ENCODE measurements at places on chromosomes 16 and 17.

GRCh38 chr17:63358111-63358839 is 87.8 kb downstream of the CYB561 start:
- no peak for DNase-seq
- H3K36me3 ChIP-seq, result peaks cover 40% of the 10 kb centered on the region
- H3K4me1 ChIP-seq, result peaks cover 12% of the 10 kb centered on the region
- peak overlapping the region; percentile 13 for H3K27ac ChIP-seq

- no peaks in the 10 kb centered on the region for H3K27me3 ChIP-seq
- H3K4me1 ChIP-seq, result no peaks in the 10 kb centered on the region
- peak overlapping the region; percentile 17 for H3K4me3 ChIP-seq
- H3K36me3 ChIP-seq, result peaks cover 48% of the 10 kb centered on the region
- no peak for DNase-seq
These were observed 27.4 kb upstream of the MRC2 start for GRCh38 chr17:62599964-62600657.

GRCh38 chr17:21129023-21129681 is 2.4 kb downstream of the DHRS7B start:
- H3K4me3 ChIP-seq, result peak overlapping the region; percentile 50
- H3K27me3 ChIP-seq, result peaks cover 4% of the 10 kb centered on the region
- DNase-seq, result peak; percentile 34
- H3K4me1 ChIP-seq, result peaks cover 35% of the 10 kb centered on the region
- H3K36me3 ChIP-seq, result peaks cover 4% of the 10 kb centered on the region
- H3K27ac ChIP-seq, result no peak overlapping the region

GRCh38 chr16:55559933-55560516 is 6.5 kb upstream of the CAPNS2 start:
- no peak for DNase-seq
- H3K27me3 ChIP-seq, result no peaks in the 10 kb centered on the region
- H3K4me3 ChIP-seq, result no peak overlapping the region
- peaks cover 21% of the 10 kb centered on the region for H3K4me1 ChIP-seq

- no peaks in the 10 kb centered on the region for H3K36me3 ChIP-seq
- no peak overlapping the region for H3K27ac ChIP-seq
- no peak overlapping the region for H3K4me3 ChIP-seq
- peaks cover 9% of the 10 kb centered on the region for H3K4me1 ChIP-seq
- DNase-seq, result peak; percentile 57
These were observed 20.4 kb upstream of the PHB1 start for GRCh38 chr17:49434821-49435670.

- H3K36me3 ChIP-seq, result no peaks in the 10 kb centered on the region
- no peak overlapping the region for H3K4me3 ChIP-seq
- no peak for DNase-seq
- H3K4me1 ChIP-seq, result peaks cover 41% of the 10 kb centered on the region
- peak overlapping the region; percentile 52 for H3K27ac ChIP-seq
These were observed 8.8 kb downstream of the CMTM2 start for GRCh38 chr16:66587881-66588600.

- peaks cover 2% of the 10 kb centered on the region for H3K27me3 ChIP-seq
- H3K4me3 ChIP-seq, result no peak overlapping the region
- H3K36me3 ChIP-seq, result no peaks in the 10 kb centered on the region
- H3K4me1 ChIP-seq, result peaks cover 4% of the 10 kb centered on the region
These were observed 201.9 kb downstream of the SNX29 start for GRCh38 chr16:12178251-12178990.

DNA sequence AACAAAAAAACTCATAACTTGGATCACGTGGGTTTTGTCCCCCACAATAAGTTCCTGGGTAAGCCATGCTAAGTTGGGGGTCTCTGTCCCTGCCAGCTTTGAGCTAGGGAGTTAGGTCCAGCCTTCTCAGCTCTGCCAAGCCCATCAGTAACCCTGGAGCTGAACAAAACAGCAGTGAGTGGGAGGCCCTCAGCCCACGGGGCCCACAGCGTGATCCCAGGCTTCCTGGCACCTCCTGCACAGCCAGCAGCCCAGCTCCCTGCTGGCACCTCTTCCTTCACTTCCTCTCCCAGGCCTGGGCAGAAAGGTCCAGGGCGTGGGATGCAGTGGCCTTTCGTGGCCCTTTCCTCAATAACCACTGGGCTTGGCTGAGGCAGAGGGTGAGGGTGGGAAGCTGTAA is 35.5 kb upstream of the CDC42EP4 start:
- no peak overlapping the region for H3K4me3 ChIP-seq
- peaks cover 3% of the 10 kb centered on the region for H3K4me1 ChIP-seq
- H3K36me3 ChIP-seq, result no peaks in the 10 kb centered on the region
- H3K27ac ChIP-seq, result no peak overlapping the region
- H3K27me3 ChIP-seq, result peaks cover 7% of the 10 kb centered on the region
- DNase-seq, result no peak

- no peak overlapping the region for H3K27ac ChIP-seq
- no peak for DNase-seq
- peaks cover 2% of the 10 kb centered on the region for H3K4me1 ChIP-seq
- H3K4me3 ChIP-seq, result no peak overlapping the region
- H3K27me3 ChIP-seq, result peaks cover 4% of the 10 kb centered on the region
These were observed 58.2 kb downstream of the PLCG2 start for GRCh38 chr16:81837312-81837751.

- H3K27ac ChIP-seq, result no peak overlapping the region
- no peak for DNase-seq
- H3K4me3 ChIP-seq, result no peak overlapping the region
These were observed 4.7 kb downstream of the SOCS3 start for GRCh38 chr17:78355045-78355641.

DNA sequence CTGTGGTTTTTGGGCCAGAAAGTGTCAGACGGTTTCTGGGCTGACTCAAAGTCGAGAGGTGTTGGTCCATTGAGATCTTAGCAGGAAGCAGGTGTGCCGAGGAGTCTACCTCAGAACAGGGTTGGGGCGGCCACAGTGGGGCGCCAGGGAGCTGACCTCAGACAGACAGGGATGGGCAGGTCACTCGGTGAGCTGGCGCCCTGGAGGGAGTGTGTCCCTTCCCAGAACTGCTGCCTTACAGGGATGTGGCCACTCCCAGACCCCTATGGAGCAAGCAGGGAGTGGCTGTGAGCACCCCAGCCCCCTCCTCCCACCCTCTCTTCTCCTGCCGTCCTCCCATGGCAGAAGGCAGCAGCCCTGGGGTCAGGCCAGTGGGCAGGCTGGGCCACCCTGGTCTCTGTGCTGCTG is 14.0 kb upstream of the DPEP1 start:
- H3K4me3 ChIP-seq, result no peak overlapping the region
- DNase-seq, result peak; percentile 72
- H3K27me3 ChIP-seq, result peaks cover 3% of the 10 kb centered on the region
- no peak overlapping the region for H3K27ac ChIP-seq
- peaks cover 5% of the 10 kb centered on the region for H3K4me1 ChIP-seq
- no peaks in the 10 kb centered on the region for H3K36me3 ChIP-seq

DNA sequence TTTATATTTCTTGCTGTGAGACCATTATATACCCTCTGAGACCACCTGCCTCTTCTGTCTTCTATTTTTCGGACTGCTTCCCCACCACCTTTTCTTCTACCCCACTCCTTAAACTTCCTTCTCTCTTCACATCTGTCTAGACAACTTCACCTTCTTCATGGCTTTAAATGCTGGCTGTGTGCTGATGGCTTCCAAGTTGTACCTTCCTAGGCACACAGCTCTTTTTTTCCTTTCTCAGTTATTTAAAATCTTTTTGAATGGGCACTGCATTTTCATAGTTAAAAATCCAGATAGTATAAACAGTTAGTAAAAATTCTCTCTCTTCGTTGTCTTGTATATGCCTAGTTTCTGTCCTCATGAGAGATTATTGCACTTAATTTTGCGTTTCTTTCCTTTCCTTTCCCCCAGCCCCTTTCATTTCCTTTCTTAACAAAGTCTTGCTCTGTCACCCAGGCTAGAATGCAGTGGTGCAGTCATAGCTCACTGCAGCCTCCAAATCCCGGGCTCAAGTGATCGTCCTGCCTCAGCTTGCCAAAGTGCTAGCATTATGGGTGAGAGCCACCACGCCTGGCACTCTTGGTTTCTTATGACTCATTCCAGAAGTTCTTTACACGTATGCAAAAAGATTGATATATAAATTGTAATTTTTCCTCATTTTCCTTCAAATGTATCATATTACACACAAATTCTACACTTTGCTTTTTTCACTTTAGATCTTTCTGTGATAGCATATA is 114.3 kb downstream of the NPIPB5 start:
- H3K4me1 ChIP-seq, result no peaks in the 10 kb centered on the region
- H3K36me3 ChIP-seq, result no peaks in the 10 kb centered on the region
- H3K27ac ChIP-seq, result no peak overlapping the region
- no peaks in the 10 kb centered on the region for H3K27me3 ChIP-seq
- H3K4me3 ChIP-seq, result no peak overlapping the region

DNA sequence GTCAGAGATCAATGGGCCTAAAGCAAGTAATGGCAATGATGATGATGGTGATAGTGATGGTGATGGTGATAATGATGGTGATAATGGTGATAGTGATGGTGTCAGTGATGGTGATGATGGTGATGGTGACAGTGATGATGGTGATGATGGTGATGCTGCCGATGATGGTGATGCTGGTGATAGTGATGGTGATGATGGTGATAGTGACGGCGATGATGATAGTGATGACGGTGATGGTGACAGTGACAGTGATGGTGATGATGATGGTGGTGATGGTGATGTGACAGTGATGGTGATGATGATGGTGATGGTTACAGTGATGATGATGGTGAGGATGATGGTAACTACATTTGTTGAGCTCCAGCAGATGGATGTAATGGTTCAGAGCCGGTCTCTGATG is 30.8 kb upstream of the OR4D1 start:
- no peak overlapping the region for H3K4me3 ChIP-seq
- H3K27ac ChIP-seq, result no peak overlapping the region
- no peaks in the 10 kb centered on the region for H3K4me1 ChIP-seq
- H3K36me3 ChIP-seq, result no peaks in the 10 kb centered on the region
- no peak for DNase-seq

GRCh38 chr16:55512941-55513340 is 4.1 kb downstream of the LPCAT2 start:
- no peak for DNase-seq
- H3K36me3 ChIP-seq, result peaks cover 26% of the 10 kb centered on the region
- peaks cover 3% of the 10 kb centered on the region for H3K27me3 ChIP-seq
- no peak overlapping the region for H3K27ac ChIP-seq
- H3K4me1 ChIP-seq, result peaks cover 9% of the 10 kb centered on the region

DNA sequence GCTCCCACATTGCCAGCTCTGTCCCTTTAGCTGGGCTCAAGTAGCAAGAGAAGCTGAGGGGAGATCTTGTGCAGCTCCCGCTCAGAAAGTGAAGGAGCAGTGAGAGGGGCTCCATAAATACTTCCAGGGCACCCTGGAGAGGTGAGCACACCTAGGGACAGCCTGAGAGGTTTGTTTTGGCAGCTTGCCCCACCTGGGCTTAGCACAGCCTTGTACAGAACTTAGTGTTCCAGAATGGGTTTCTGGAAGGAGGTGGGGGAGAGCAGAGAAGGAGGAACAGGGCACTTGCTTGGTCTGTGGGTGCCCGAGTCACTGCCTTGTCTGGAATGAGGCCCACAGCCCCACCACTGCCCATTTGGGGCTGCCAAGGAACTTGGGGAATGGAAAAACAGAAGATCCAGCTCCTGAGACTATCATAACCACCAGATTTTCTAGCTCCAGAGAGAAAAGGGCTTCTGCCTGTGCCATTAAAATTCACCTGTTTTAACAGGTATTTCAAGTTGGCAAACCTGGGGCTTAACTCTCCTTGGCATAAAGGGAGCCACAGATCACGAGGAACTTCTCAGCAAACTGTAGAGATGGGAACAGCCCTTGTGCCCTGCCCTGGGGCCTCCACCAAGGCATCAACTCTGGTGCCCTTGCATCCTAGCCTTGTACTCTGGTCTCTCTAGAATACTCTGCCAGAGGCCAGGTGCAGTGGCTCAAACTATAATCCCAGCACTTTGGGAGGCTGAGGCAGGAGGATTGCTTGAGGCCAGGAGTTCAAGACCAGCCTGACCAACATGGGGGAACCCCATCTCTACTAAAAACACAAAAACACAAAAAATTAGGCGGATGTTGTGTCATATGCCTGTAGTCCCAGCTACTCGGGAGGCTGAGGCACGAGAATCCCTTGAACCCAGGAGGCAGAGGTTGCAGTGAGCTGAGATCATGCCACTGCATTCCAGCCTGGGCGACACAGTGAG is 1.9 kb downstream of the PRR15L start:
- H3K27me3 ChIP-seq, result peaks cover 6% of the 10 kb centered on the region
- no peak overlapping the region for H3K27ac ChIP-seq
- no peak for DNase-seq
- H3K4me3 ChIP-seq, result no peak overlapping the region

- H3K36me3 ChIP-seq, result no peaks in the 10 kb centered on the region
- H3K27me3 ChIP-seq, result peaks cover 2% of the 10 kb centered on the region
- H3K4me3 ChIP-seq, result no peak overlapping the region
- no peak for DNase-seq
- H3K4me1 ChIP-seq, result peaks cover 8% of the 10 kb centered on the region
These were observed 64.8 kb downstream of the TUBD1 start for GRCh38 chr17:59827721-59828477.

DNA sequence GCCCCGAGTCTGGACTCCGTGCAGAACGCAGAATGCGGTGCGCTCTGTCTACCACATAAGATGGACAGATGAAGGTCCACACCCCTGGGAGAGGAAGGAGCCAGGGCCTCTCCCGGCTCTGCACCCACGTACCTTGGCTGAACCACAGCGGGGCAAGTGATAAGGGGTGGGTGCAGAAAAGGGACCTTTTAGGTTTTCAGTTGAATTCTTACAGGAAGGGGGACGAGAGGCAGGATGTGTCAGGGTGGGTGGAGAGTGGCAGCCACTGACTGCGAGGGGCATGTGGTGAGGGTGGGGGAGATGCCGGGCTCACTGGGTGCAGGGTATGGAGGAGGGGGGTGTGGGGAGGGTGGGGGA is 372 bp downstream of the CD300A start:
- no peak overlapping the region for H3K27ac ChIP-seq
- H3K27me3 ChIP-seq, result peaks cover 4% of the 10 kb centered on the region
- no peaks in the 10 kb centered on the region for H3K36me3 ChIP-seq
- peaks cover 6% of the 10 kb centered on the region for H3K4me1 ChIP-seq

- no peak overlapping the region for H3K27ac ChIP-seq
- H3K36me3 ChIP-seq, result no peaks in the 10 kb centered on the region
- H3K4me1 ChIP-seq, result peaks cover 11% of the 10 kb centered on the region
- H3K27me3 ChIP-seq, result no peaks in the 10 kb centered on the region
- no peak overlapping the region for H3K4me3 ChIP-seq
- no peak for DNase-seq
These were observed 280.8 kb downstream of the CDH11 start for GRCh38 chr16:64841071-64841470.

- H3K27ac ChIP-seq, result no peak overlapping the region
- no peaks in the 10 kb centered on the region for H3K4me1 ChIP-seq
- peaks cover 9% of the 10 kb centered on the region for H3K27me3 ChIP-seq
- H3K4me3 ChIP-seq, result no peak overlapping the region
- DNase-seq, result no peak
These were observed 26.1 kb downstream of the CTU2 start for GRCh38 chr16:88732172-88732960.

GRCh38 chr16:7408700-7409365 is 76.2 kb downstream of the RBFOX1 start:
- no peak for DNase-seq
- no peaks in the 10 kb centered on the region for H3K4me1 ChIP-seq
- no peak overlapping the region for H3K27ac ChIP-seq
- H3K4me3 ChIP-seq, result no peak overlapping the region
- H3K27me3 ChIP-seq, result peaks cover 3% of the 10 kb centered on the region
- peaks cover 4% of the 10 kb centered on the region for H3K36me3 ChIP-seq

- H3K27me3 ChIP-seq, result no peaks in the 10 kb centered on the region
- H3K27ac ChIP-seq, result no peak overlapping the region
- no peak for DNase-seq
- no peak overlapping the region for H3K4me3 ChIP-seq
- H3K4me1 ChIP-seq, result peaks cover 16% of the 10 kb centered on the region
These were observed 68.8 kb downstream of the CEP112 start for GRCh38 chr17:66123163-66123562.

- H3K4me3 ChIP-seq, result no peak overlapping the region
- H3K4me1 ChIP-seq, result no peaks in the 10 kb centered on the region
- no peak for DNase-seq
- no peaks in the 10 kb centered on the region for H3K36me3 ChIP-seq
- H3K27ac ChIP-seq, result no peak overlapping the region
These were observed 887.8 kb upstream of the SOX9 start for GRCh38 chr17:71232801-71233559.

Measured in endothelial cell (in vitro differentiated cells).